ENCODE measurements at places on chromosomes 5 and 9.

- no peak for DNase-seq
Measured at GRCh38 chr5:56617998-56618397, 197.4 kb upstream of the MAP3K1 start.

DNA sequence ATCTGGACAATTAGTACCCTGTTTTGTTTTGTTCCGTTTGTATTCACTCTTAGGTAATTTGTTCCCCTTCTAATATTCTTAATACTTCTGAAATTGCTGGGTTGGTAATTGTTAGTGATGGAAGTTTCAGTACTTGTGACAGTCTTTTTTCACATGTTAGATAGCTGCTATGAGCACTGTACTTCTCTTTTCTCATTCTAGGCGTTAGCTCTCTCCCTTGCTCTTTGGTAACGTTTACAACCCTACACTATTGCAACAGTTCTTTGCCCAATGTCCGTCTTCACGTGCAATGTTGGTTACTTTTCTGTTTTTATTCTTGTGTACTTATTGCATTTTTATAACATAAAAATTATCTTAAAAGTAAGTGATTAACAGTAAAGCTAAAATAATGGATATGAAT lies 1509.0 kb downstream of the MAT2B start:
- no peak for DNase-seq

DNA sequence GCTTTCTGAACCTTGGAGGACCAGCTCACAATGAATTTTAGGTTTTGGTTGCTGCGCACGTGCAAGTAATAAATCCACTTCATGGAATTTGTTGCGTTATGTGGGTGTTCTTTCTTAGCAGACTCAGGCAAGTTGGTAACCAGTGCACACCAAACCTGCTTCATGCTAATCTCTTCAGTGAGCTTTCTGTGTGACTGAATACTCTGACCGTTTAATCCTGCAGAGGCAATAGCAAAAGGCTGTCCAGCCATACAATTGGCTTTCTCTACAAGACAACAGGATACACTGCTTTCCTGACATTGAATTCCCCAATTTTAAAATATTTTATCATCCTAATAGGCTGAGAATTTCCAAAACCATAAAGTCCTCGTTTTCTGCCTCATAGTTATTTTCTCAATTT lies 10.3 kb downstream of the UGT3A2 start:
- DNase-seq: no peak

GRCh38 chr5:175230299-175230698 lies 213.7 kb downstream of the DRD1 start:
- no peak for DNase-seq

DNA sequence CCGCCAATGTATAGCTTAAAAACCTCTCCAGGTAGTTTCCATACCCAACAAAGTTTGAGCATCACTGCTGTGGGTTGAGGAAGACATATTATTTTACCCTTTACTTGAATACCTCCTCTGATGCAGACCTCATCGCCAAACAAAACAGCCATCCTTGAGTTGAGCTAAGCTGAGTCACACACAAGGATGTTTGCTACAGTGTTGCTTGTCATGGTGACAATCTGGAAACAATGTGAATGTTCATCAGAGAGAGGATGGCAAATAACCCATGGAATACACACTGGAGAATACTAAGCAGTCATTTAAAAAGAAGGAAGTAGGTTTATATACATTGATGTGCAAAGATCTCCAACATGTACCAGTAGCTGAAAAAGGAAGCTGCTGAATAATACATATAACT lies 41.1 kb upstream of the TCF7 start:
- DNase-seq: no peak

DNA sequence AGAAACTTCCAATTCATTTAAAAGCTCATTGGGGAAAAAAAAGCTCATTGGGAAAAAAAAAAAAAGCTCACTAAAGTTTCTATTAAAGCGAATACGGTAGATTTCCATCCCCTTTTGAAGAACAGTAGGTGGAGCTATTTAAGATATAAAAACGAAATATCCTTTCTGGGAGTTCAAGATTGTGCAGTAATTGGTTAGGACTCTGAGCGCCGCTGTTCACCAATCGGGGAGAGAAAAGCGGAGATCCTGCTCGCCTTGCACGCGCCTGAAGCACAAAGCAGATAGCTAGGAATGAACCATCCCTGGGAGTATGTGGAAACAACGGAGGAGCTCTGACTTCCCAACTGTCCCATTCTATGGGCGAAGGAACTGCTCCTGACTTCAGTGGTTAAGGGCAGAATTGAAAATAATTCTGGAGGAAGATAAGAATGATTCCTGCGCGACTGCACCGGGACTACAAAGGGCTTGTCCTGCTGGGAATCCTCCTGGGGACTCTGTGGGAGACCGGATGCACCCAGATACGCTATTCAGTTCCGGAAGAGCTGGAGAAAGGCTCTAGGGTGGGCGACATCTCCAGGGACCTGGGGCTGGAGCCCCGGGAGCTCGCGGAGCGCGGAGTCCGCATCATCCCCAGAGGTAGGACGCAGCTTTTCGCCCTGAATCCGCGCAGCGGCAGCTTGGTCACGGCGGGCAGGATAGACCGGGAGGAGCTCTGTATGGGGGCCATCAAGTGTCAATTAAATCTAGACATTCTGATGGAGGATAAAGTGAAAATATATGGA lies at the start of gene PCDHGA12:
Gene PCDHGA12 (plus strand): TSS at position 176 of the 782 bp plus-strand sequence. CDS start 253 bp downstream, at position 429.
- no peak for DNase-seq

DNA sequence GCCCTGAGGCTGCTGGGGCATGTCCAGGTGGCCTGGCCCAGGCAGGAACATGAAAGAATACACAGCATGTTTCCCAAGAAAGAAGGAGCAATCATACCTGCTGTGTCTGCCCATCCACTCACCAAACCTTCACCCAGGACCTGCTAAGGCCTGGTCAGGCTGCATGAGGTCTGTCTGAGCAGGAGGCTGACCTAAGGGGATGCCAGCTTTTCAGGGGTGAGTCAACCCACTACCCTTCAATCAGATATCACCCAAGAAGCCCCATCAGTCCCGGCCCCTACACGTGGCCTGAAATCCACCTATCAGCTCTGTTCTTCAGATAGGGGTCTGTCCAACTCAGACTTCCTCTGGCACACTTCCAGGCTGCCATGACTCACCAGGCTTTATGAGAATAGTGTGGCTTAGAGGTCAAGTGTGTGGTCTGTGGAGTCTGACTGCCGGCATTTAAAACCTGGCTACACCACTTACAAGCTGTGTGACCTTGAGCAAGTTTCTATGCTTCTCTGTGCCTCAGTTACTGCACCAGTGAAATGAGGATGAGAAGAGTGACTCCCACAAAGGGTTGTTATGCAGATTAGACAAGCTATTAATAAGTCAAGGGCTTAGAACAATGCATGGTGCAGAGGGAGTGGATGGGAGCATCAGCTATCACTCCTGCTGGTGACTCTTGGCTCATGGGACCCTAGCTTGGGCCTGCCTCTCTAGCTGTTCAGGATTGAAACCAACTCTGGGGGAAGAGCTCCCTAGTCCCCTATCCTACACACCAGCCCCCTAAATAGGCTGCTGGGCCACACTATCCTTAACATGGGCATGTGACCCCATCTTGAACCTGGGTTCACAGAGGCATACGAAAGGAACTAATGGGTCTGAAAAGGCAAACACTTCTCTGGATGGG lies 130.3 kb downstream of the PAX5 start:
- peak; percentile 27 for DNase-seq

DNA sequence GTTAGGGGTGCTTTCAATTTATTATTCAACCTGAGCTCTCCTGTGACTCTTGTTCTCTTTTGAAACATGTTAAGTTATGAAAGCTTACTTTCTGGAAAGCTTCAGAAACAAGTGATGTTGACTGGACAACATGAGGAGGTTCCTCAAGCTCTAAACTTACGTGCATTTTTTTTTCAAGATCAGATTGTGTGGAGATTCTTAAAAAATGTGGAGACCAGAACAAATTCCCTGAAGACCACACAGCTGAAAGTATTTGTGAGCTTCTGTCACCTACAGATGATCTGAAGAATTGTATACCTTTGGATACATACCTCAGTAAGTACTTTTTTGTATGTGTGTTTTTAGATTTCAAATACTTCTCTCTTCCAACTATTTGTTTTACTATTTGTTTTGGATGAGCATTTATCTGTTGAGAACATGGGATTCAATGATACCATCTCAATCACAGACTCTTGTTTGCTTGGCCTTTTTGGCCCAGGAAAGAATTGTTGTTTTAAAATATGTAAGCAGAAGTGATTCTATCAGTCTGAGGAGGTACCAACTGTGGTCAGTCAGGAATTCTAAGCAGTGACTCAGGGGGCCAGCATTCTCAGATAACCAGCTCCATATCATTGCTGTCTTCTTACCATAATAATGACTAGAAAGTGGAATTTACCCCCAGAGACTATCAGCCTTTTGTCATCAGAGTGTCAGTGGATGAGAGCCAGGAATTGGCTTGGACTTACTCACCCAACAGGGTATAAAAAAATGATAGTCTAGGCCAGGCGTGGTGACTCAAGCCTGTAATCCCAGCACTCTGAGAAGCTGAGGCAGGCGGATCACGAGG lies 34.4 kb upstream of the GLIPR2 start:
- no peak for DNase-seq

- DNase-seq: no peak
Measured at GRCh38 chr5:79888643-79889042, 102.4 kb downstream of the MTX3 start.

All from stimulated activated CD4-positive, alpha-beta T cell treated with anti-CD3 and anti-CD28 coated beads, Interleukin-2, amount 100 ng/mL, for 48 hours (primary cell).